Motor neuron (in vitro differentiated cells): ENCODE measurements at places on chromosomes 6 and 20.

DNA sequence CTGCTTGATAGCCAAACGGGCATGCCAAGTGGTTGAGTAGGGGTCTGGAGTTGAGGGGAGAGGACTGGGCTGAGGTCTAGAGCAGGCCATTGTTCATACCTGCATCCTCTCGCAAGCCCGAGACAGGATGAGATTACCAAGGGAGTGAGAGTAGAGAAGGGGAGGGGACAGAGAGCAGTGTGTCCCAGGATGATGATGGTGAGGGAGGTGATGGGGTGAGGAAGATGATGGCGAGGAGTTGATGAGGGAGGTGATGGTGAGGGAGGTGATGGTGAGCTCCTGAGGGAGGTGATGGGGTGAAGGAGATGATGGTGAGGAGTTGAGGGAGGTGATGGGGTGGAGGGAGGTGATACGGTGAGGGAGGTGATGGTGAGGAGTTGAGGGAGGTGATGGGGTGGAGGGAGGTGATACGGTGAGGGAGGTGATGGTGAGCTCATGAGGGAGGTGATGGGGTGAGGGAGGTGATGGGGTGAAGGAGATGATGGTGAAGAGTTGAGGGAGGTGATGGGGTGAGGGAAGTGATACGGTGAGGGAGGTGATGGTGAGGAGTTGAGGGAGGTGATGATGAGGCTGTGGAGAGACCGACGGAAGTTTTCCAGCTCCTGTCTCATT is 6.4 kb downstream of the TMEM181 start:
- ATAC-seq = no peak

DNA sequence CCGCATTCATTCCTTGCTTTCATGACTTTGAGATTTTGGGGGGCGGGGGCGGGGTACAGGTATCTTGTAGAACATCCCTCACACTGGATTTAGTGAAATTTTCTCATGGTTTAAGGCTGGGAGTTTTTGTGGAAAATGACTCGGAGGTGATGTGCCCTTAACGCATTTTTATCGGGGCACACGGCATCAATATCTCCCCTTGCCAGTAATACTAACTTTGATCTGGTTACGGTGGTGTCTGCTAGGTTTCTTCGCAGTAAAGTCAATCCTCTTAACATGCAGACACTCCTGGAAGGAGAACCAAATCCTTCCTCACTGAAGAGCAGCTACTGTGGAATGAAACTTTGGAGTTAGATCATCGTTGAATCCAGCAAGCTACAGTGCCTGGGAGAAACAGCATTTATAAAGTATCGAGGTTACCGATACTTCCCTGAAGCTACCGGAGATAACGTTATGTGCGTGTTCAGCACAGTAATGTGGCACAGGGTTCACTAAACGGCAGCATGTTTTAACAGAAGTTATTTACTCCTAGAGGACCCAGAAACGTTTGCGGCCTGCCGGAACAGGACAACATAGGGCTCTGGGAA is 1.2 kb upstream of the DYNLRB1 start:
- no peak for ATAC-seq

DNA sequence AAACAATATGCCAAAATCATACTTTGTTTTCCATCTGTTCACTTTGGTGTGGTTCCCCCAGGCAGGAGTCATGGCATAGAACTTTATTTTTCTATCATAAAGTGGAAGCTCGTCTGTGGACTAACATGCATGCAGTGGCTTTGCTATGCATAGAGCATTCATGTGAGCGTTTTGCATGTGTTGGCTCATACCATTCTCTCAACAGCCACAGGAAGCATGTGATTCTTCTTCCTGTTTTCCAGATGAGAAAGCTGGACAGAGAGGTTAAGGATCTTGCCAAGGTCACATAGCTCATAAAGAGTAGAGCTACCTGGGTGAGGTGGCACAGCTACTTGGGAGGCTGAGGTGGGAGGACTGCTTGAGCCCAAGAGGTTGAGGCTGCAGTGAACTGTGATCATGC is 123.4 kb upstream of the HDGFL1 start:
- no peak for ATAC-seq

- ATAC-seq = no peak
Observed at GRCh38 chr6:88823998-88824397, 139.4 kb downstream of the RNGTT start.

- no peak for ATAC-seq
Observed at GRCh38 chr6:97815301-97815812, 532.3 kb upstream of the MMS22L start.

GRCh38 chr6:23045280-23045679 is 475.9 kb downstream of the HDGFL1 start:
- ATAC-seq = no peak

- no peak for ATAC-seq
Observed at GRCh38 chr6:142740449-142740848, 204.5 kb downstream of the HIVEP2 start.

DNA sequence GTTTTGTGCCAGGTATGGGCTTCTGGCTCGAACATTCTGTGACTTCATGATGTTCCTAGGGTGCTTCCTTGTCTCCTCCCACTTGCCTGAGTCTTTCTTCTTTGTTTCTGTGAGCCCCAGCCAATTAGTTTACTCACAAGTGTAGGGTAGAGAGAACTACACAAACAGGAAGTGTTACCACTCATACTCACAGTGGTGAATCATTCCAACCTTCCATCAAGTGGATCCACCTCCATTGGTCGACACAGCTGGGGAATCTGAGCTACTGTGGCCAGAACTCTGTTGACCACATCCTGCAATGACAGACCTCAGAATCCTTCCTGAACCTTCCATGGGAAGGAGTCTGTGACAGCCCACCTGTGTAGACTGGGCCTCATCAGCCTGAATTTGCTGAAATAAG is 76.8 kb downstream of the UNC5CL start:
- ATAC-seq = no peak

DNA sequence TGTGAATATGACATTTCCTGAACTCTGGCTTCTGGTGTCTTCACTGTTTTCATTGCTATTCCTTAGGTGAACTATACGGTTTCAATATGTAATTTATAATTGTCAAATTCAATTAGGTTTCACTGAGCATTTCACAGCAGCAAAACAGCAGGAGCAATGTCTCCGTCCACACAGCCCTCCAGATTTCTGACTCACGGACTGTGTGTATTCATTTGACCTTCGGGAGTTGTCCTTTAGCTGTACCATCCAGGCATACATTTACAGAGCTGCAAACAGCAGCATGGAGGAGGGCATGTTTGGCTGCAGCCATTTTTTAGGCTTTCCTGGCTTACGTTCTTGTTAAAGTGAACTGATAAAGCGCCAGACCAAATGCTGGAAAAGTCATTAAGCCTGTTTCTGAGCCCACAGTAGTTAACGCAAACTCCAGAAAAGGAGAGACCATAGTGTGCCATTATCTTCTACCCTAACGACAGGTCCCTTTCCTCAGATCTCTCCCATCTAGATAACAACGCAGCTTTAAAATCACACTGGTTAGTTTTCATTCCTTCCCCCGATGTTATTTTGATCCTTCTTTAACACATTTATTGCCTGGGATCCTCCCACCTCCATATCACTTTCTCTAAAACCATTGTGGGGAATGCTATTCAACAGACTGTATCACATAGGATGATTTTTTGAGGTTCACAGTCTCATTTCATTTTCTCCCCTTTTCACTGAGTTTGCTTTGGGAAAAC is 18.3 kb downstream of the FOXC1 start:
- no peak for ATAC-seq

DNA sequence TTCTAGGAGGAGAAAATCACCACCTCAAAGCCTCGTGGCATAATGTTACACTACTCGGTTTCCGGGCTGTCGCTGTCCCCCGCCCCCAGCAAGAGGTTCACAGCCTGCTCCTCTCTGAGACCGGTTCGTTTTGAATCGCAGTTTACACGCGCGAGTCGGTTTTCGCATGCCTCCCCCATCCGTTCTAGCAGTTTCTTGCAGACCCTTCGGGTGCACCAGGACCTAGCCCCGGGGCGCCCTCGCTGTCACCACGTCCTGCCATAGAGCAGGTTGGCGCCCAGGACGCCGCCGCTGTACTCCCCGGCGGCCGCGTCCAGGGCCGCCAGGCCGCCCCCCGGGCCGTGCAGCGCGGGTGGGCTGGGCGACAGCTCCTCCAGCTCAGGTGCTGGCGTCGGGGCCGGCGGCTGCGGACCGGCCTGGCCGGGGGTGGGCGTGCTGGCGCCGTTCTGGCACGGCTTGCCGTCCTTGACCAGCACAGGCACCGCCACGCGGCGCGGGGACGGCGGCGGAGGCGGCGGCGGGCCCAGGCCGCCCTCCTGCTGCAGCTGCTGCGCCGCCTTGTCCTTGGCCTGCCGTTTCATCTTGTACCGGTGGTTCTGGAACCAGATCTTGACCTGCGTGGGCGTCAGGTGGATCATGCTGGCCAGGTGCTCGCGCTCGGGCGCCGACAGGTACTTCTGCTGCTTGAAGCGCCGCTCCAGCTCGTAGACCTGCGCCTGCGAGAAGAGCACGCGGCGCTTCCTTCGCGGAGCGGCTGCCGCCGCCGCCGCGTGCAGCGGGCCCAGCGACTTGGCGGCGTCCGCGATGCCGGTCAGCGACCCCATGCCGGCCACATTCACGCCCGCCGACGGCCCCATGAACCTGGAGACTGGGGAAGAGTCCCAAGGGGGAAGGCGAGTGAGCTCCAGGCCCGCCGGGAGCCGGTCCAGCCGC is 1.4 kb downstream of the NKX2-4 start:
- peak; percentile 30 for ATAC-seq
